ENCODE measurements at places on chromosomes 16 and 17.

GRCh38 chr17:79393358-79394052 lies 217.3 kb downstream of the RBFOX3 start:
- DNase-seq, result peak; percentile 63

- DNase-seq, result no peak
Observed at GRCh38 chr16:20001856-20002707, 71.6 kb downstream of the GPR139 start.

- no peak for DNase-seq
Observed at GRCh38 chr17:53420035-53420641, 402.6 kb upstream of the KIF2B start.

DNA sequence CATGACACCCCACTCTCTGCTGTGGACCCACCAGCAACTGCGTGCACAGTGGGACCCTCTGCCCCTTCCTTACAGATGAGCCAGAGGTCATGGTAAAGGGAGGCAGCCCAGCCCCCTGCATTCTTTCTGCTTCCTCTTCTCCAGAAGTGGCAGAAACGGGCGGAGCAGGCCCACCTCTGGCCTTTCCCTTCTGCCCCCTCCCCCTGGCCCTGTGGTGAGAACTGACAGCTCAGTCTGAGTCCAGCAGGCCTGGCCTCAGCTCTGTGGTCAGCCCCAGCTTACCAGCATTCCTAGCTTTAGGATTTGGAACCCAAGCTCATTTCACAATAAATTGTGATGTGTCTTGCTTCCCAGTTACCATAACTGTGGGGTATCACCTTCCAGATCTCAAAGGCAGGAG lies 4.8 kb upstream of the ANKRD11 start:
- DNase-seq, result no peak

GRCh38 chr16:23506606-23506994 lies 3.7 kb downstream of the GGA2 start:
- no peak for DNase-seq

- no peak for DNase-seq
Observed at GRCh38 chr16:25270577-25270976, 12.9 kb upstream of the ZKSCAN2 start.

DNA sequence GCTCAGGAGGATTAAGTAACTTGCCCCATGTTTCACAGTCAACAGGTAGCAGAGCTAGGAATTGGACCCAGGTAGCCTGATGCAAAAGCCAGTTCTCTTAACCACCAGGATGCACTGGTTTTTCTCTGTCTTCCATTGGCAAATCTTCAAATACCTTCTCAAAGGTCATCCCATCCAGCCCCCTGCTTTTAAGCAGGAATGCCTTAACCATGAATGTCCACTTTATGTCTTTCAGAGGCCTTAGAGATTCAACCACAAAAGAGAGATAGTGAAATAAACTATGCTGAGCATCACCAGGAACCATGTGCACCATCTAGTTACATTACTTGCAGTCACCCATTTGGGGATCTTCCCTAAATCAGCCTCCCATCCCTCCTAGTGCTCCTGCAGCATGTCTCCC lies 94.3 kb downstream of the C17orf67 start:
- DNase-seq, result no peak

DNA sequence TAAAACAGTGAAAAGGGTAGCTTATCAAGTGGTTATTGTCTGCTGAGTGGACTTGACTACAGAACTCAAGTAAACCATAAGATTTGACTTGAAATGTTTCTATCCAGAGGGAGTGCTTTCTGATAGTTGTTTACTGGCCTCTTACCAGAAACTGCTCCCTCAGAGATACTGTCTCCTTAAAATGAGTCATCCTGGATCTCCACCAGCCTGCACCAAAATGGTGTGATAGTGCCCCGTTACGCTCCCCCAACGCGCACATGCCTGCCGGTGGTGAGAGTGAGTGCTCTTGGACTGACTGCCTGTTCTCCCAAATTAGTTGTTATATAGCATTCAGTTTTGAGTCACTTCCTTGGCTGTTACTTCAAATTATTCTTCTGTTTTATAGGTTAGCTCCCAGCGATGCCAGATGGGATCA lies 22.9 kb downstream of the PRCD start:
- no peak for DNase-seq

- no peak for DNase-seq
Observed at GRCh38 chr16:14600164-14600563, 29.9 kb downstream of the PARN start.

All from NCI-H187 treated with DMSO at 0.1 percent for 48 hours (cell line).